ENCODE measurements at places on chromosomes 5 and 9.

DNA sequence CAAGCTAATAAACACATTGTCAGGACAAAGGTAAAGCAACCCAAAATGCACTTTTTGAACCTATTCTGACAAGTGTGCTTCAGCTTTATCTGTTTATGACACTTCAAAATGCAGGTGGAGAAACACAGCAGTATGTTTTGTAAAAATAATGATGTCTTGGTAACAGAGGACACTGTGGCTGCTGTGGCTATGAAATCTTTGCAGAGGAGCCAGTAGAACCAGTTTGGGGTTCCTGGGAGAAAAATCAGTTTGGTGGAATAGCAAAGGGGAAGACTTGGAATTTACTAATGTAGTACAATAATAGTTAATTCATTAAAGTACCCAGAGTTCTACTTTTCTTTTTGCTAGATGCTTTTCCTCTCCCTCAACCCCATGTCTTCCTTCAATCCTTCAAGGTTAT lies 40.6 kb downstream of the SIL1 start:
- DNase-seq, result no peak

DNA sequence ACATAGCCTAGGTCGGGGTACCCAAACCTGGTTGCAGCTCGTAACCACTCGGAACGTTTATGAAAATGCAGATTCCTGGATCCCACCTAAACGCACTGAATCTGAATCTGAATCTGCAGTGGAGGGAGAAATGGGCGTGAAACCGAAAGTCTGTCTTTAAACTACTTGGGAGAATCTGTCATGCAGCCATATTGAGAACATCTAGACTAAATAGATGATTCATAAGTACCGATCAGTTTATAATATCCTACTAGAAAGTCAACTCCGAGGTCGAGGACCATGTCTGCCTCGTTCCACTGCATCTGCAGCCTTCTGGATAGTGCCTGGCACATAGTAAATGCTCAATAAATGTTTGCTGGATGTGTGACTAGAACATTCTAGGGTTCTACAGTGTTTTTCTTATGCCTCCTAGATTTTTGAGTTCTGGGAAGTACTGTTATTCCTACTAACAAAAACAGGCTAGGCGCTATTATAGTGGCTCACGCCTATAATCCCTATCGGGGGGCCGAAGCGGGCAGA lies 632 bp downstream of the COQ4 start:
- DNase-seq, result peak; percentile 56

GRCh38 chr9:96491079-96491879 lies 41.3 kb downstream of the HABP4 start:
- no peak for DNase-seq

- no peak for DNase-seq
These were observed 15.6 kb upstream of the NREP start for GRCh38 chr5:111772456-111773122.
